ENCODE measurements at places on chromosomes 5 and 9.

GRCh38 chr9:37486616-37487548 lies 1.1 kb downstream of the POLR1E start:
- no peak for DNase-seq

DNA sequence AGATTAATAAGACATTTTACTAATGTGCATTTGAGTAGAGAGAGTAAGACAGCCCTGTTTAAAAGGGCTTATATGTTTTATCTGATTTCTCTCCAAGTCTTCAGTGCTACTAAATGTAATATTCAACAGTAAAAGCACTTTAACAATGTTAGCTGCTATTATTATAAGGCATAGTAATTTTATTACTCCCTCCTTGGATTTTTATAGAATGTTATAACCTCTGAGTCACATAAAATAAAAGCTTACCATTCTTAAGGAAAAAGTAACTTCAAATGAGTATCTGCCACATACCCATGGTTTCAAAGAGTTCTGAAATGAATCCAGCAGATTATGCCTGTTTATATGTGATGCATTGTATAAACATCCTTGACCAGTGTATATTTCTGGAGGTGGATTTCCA lies 19.0 kb downstream of the SPDL1 start:
- no peak for DNase-seq

DNA sequence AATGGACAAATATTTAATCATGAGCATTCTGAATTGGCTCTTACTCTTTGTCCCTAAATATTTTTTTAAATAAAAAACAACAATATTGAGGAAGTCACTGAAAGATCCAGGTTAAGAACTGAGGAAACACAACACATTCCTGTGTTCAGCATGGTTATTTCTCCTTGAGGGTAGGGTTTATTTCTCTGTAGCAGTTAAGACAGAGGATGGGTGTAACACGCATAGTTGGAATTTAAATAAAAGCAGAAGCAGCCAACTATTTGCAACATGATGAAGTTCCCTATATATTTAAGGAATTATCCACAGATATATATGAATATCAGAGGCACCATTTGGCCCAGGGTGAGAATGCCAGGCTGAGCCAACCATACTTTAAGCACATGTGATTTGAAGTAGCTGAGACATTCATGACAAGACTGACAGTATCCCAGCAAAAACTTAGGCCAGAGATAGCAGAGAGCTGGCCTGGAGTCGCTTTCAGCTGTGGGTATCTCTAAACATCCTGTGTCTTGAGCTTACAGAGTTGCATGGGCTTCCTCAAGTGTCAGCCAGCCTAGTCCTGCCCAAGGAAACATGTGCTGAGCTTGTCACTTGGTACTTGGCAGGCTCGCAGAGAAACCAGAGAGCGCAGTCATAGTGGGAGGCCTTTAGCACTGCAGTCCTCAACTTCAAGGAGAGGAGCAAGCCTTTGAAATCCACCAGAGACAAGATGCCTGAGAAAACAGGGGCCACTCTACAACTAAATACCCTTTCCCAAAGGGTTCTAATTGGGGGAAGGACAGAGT lies 43.6 kb downstream of the SEMA5A start:
- DNase-seq, result no peak

- DNase-seq, result no peak
These were observed 45.6 kb downstream of the FOXI1 start for GRCh38 chr5:170151097-170151831.

DNA sequence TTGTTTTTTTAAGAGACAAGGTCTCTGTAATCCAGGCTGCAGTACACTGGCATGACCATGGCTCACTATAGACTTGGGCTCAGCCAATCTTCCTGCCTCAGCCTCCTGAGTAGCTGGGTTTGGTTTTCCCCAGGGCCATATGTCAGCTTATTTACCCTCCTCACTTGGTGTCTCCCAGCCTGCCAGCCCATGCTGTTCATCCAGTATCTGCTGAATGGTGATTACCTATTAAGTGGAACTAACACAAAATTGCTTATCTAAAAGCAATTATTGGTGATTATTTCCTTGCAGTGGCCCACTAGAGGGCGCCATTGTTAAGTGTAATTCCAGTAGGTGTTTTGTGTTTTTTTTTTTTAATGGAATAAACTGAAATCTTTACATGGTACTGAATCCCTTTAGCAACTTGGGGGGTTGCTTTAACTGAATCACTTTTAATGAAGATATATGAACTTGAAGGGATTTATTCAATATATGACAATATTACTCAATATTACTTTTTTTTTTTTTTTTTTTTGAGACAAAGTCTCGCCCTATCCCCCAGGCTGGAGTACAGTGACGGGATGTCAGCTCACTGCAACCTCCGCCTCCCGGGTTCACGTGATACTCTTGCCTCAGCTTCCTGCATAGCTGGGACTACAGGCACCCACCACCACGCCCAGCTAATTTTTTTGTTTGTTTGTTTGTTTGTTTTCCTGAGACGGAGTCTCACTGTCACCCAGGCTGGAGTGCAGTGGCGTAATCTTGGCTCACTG lies 13.8 kb downstream of the EXOSC2 start:
- peak; percentile 76 for DNase-seq

All from stimulated activated naive CD8-positive, alpha-beta T cell treated with anti-CD3 and anti-CD28 coated beads, Interleukin-15, Interleukin-2, amounts not matched to agents 100 U/mL and 50 U/mL, for 24 hours (primary cell).